ENCODE measurements at places on chromosomes 11 and 22.

DNA sequence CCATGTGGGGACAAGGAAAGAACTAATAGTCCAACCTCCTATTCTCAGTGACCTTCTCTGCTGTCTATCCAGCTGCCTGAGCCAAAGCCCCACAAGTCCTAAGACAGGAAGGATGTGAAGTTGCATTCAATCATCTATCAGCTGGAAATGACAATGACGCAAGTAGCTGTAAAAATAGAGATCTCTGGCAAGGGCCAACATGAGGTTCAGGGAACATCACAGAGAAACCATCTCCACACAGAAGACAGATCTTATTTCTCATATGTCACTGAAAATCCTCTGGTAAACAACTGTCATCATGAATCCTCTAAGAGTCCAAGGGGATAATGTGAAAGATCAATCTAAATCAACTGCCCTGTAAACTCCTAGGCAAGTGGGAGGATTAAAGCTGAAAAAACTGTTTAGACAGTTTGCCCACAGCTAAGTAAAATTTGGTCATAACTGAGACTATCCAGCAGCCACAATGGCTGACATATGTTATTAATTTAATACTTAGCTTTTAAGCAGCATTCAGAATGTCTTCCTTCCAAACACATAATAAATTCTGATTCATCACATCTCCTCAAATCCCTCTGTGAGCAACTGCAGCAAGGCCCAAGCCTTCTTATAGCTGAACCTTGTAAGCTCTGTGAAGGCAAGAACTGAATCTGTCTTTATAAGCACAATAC is 52.1 kb downstream of the ALG9 start:
- DNase-seq, result no peak

- DNase-seq, result no peak
Observed at GRCh38 chr11:128095466-128095981, 491.8 kb downstream of the ETS1 start.

DNA sequence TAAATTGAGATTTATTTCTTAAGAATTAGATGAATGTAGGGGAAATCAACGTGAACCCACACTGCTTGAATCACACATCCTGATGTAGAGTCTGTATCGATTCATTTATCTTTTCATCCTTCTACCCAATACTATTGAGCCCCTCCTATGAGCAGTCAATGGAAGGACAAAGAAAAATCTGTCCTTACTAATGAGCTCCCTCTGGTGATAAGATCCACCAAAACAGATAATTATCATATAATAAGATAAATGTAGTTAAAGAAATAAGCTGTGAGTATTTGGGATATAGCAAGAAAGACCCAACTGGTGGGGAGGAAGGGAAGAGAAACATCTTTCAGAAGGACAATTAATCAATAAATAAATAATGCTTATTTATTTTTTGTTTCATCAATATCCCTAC is 385.1 kb upstream of the CCDC90B start:
- DNase-seq, result no peak

- no peak for DNase-seq
Observed at GRCh38 chr11:10774811-10775210, 23.8 kb downstream of the CTR9 start.

DNA sequence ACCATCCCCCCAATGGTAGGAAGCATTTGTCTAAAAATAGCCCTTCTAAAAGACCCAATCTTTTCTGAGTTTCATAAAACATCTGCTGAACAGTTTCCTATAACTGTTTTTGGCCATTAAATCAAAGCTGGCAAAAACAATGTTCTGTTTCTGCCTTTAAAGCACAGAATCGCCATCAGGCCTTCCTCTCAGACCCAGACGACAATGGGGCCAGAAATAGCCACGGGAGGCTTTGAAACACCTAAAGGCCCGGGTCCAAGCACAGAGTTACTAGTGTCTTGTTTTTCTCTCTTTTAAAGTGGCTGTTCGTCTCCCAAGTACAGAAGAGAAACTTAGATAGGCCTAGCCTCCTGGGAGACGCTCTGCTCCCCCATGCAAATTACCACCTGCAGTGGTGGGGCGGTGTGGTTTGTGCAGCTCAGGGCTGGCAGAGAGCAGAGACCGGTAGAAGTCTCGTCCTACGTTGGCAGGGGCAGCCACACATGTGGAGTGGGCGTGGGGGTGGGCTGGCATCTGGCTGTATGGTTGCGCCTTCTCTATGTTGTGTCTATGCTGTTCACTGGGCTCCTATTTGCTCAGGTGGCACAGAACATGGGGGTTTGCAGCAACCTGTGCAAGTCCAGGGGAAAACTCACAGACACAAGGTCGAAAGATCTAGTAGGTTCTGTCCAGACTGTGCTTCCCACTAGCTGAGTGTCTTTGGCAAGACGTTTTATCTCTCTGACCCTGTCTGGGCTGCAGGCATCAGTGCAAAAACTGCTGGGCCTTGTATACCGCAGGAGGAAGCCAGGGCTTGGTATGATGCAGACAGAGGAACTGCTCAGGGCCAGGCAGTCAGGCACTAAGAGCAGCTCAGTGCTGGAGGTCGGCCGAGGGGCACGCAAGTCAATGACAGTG is 23.6 kb upstream of the ETS1 start:
- peak; percentile 71 for DNase-seq

DNA sequence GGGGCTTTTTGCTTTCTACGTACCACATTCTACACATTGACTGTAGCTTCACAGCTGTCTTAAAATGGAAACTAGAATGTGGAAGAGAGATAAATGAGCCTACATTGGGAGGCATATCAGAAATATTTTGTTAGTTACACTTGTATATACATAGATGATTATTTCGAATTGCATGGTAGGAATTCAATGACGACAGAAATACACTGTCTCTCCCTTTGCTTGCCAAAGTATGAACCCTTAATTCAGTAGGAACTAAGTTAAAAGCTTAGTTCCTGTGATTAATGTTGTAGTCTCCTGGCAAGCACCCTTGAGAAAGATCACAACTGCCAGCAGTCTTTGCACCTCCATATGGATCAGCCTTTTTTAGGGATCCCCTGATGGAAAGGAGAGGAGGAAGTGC is 10.1 kb downstream of the C11orf87 start:
- DNase-seq, result no peak

GRCh38 chr11:76296731-76297542 is 84.0 kb downstream of the THAP12 start:
- DNase-seq, result no peak

DNA sequence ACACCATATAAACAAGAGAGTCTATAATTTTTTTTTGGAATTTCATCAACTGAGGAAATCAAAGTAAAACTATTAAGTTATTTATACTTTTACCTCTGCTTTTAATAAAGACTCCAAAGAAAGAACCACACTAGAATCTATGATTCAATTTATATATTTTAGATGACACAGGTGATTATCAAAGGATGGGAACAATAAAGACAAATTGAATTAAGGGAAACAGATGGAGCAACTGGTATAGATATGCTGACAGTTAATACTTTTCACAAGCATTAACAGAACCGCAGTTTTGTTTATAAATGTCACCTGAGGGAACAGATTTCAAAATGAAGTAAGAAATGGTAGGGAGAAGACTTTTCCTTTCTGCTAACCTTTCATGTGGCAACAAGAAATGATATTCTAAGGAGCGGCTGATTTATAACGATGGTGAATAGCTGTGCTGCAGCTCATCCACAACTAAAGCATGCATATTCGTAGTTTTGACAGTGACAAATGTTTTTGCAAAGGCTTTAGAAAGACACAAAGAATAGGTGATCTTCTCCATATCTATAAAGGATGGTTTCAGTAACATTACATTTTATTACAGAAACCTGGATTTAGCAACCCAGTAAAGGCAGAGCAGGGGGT is 1502.9 kb upstream of the RAG2 start:
- no peak for DNase-seq

Measured in T-cell (primary cell).